DMS79 treated with DMSO at 0.1 percent for 48 hours (cell line): ENCODE measurements at places on chromosomes 1 and 21.
A peak's percentile ranks its signal among the peaks of the same experiment; 100 is the strongest.

GRCh38 chr21:42313501-42313969 lies 1.7 kb downstream of the TFF3 start:
- peak; percentile 89 for DNase-seq

DNA sequence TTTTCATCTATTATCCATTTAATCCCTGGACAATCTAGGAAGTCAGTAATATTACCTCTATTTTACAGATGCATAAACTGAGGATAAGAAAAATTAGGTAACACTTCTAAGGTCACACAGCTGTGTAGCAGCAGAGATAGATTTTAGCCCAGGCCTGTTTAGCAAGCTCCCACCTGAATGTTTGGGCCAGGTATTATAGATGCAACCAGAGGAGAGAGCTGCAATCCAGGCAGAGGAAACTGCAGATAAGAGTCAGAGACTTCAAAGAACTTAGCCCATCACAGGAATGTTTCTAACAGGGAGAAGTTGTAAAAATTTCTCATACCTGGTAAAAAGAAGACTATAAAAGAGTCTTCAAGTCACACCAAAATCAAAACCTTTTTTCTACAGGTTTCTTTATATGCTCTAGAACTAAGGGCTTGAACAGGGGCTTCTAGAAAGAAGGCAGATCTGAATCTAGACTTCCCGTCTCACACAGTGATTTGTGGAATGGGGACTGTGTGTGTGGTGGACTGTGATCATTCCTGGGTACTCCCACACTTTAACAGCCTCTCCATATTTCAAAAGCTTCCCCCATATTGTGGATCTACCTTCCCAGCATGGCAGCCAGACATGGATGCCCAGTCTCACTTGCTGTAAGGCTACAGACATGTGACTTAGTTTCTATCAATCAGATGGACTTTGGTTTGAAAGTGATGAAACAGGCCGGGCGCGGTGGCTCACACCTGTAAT lies 128.7 kb downstream of the TLR5 start:
- no peak for DNase-seq

- no peak for DNase-seq
Measured at GRCh38 chr1:26941311-26941710, 19.0 kb downstream of the KDF1 start.

- DNase-seq: no peak
Measured at GRCh38 chr1:59345221-59345620, 48.3 kb downstream of the FGGY start.

- no peak for DNase-seq
Measured at GRCh38 chr1:160330119-160330518, 12.9 kb downstream of the COPA start.

GRCh38 chr1:229068270-229068987 lies 202.5 kb upstream of the RAB4A start:
- DNase-seq: no peak

GRCh38 chr1:27227765-27228164 lies 6.7 kb upstream of the WDTC1 start:
- no peak for DNase-seq

GRCh38 chr1:165259236-165259635 lies 97.3 kb downstream of the LMX1A start:
- no peak for DNase-seq

DNA sequence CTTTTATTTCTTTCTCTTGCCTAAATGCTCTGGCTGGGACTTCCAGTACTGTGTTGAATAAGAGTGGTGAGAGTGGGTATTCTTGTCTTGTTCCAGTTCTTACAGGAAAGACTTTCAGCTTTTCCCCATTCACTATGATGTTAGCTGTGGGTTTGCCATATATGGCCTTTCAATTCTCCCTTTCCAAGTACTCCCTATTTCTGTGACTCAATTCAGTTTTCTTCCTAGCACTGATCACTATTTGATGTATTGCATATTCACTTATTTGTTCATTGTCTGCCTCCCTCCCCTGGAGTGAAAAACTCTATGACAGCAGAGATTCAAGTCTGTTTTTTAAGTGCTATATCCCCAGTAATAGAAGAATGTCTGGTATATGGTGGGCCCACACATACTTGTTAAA lies 618.2 kb upstream of the CAMK1G start:
- DNase-seq: no peak

DNA sequence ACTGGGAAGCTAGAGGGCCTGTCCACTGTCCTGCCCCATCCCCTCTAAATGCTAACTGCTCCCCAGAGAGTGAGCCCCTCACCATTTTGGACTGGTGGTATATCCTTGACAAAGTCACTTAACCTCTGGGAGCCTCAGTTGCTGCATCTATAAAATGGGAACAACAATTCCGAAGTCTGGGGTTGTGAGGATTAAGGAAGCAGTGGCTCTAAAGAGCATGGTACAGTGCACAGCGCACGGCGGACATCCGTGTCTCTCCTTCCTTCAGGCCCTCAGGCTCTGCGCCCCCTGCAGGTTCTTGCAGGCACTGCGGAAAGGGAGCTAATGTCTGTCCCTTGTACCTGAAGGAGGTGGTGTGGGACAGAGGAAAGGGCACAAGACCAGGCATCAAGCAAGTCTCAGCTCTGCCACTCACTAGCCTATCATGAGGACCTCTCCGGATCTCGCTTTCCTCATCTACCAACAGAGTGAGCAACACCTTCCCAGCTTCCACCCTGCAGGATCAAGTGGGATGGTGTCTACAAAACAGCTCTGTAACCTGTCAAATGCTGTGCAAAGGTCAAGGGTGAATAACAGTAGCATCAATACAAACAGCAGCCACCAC lies 20.1 kb downstream of the ECE1 start:
- DNase-seq: no peak

DNA sequence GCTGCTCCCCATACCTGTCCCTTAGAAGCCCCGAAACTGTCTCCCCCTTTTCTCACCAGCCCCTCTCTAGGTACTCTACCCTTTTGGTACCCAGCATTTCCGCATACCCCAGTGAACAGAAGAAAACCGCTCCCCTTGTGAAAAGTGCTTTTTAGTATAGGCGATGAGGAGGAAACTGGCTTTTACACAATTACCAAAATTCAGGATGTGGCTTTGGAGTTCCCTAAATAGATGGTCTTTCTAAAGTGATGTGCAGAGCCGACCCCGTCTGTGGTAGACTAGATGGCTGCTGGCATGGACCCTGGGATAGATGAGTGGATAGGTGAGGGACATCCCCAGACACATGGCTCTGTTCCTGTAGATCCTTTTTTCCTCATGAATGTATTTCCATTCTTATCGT lies 2.6 kb upstream of the PER3 start:
- DNase-seq: no peak

DNA sequence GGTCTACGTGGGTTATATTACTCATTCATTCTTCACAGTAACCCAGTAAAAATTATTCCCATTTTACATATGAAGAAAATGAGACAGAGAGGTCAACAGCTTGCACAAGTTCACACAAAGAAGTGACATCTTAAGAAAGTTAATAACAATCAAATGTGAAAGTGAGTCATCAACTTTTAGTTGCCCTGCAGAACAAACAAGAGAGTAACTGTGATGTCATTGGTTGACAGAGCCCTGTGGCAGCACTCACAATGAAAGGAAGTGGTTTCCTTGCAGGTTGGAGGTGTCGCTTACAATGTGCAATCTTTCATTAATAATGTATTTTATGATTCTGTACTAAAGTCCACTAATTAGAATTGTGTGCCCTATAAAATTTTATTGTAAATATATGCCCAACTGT lies 369.6 kb downstream of the RYR2 start:
- DNase-seq: no peak

DNA sequence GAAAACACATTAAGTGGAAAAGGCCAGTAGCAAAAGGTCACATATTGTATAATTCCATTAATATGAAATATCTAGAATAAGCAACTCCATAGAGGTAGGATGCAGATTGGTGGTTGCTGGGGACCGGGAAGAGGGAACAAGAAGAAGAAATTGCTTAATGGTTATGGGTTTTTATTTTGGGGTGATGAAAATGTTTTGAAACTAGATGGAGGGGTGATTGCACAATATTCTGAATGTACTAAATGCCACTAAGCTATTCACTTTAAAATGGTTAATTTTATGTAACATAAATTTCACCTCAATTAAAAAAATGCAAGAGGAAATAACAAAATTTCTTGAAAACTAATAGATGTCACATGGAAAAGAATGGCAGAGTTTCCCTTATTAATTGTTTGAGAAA lies 6.7 kb downstream of the KIAA0040 start:
- no peak for DNase-seq

DNA sequence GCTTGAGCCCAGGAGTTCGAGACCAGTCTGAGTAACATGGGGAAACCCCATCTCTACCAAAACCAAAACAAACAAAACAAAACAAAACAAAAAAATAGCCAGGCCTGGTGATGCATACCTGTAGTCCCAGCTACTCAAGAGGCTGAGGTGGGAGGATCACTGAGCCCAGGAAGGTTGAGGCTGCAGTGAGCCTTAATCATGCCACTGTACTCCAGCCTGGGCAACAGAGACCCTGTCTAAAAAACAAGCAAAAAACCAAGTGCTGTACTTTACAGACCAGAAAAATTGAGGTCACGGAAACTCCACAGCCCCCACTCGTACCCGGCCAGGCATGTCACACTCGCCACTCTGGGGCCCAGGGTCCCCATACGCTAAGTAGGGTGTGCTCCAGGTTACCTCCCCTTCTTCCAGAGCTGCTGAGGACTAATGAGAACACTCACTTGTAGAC lies 22.9 kb downstream of the ATP2B4 start:
- DNase-seq: no peak

GRCh38 chr21:31158789-31159581 lies 120.7 kb upstream of the KRTAP19-8 start:
- no peak for DNase-seq

- no peak for DNase-seq
Measured at GRCh38 chr1:23795676-23796465, 4.7 kb downstream of the GALE start.

DNA sequence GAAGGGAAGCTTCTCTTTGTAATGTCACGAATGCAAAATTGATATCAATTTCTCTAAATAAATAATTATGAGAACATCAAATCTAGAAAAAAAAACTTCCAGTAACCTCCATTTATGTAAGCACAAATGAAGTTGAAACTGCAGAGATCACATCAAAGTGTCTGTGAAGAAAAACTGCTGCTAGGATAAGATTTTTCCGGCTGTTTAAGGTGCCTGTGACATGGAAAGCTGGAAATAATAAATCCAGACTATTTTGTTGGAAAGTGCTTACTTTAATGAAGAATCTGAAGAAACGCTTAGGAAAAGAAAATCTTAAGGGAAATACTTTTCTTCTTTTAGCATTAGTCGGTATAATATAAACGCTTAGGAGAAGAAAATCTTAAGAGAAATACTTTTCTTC lies 57.0 kb downstream of the CHRM3 start:
- DNase-seq: no peak

DNA sequence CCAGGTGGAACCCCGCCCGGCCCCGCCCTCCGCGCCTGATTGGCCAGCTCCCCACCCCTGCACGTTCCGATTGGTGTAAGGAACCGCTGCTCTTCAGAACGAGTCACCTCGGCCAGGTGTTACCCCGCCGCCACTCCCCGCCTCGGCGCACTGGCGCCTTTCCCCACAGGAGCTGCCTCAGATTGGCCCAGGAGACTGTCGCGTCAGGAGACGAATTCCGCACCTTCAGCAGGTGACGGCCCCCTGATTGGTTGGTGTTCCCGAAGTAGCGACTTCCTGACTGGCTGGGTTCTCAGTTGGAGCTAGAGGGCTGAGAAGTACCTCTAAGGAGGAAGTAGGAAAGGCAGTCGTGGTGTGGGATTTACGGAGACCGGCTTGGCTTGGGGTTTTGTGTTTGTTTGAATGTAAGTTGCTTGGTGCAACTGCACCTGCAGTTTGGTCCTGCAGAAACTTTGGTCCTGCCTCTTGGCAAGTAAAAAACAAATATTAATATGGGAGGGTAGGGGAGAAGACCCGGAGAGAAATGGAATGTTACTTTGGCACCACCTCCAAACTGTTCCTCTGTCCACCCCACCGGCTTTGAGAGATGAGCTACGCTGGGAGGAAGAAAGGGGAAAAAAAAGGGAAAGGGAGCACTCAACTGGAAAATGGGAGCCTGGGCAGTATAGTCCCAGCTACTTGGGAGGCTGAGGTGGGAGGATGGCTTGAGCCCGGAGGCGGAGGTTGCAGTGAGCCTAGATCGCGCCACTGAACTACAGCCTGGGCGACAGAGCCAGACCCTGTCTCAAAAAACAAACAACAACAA lies 415 bp upstream of the F11R start:
- peak; percentile 97 for DNase-seq

- DNase-seq: no peak
Measured at GRCh38 chr1:41045740-41046139, 24.2 kb upstream of the SLFNL1 start.

DNA sequence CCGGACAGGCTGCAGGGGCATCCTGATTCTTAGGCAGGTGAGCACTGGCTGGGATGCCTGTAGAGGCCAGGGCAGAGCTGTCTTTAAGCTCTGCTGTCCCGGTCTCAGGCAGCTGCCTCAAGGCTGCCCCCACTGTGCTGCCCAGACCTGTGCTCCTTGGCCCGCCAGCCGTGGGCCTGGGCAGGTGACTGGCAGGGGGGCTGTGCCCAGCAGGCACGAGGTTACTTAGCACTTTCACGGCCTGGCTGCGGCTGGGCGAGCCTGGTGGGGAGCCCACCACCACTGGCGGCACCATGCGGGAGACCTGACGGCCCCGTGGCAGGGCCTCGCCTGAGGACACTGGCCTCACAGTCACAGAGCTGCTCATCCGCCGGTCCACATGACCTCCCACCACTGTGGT lies 8.2 kb downstream of the CRYBG2 start:
- no peak for DNase-seq

- DNase-seq: no peak
Measured at GRCh38 chr21:34345892-34346291, 17.9 kb upstream of the KCNE2 start.

- DNase-seq: no peak
Measured at GRCh38 chr21:40672602-40673001, 174.4 kb downstream of the DSCAM start.

GRCh38 chr1:41020109-41020576 lies 1.4 kb downstream of the SLFNL1 start:
- peak; percentile 34 for DNase-seq

DNA sequence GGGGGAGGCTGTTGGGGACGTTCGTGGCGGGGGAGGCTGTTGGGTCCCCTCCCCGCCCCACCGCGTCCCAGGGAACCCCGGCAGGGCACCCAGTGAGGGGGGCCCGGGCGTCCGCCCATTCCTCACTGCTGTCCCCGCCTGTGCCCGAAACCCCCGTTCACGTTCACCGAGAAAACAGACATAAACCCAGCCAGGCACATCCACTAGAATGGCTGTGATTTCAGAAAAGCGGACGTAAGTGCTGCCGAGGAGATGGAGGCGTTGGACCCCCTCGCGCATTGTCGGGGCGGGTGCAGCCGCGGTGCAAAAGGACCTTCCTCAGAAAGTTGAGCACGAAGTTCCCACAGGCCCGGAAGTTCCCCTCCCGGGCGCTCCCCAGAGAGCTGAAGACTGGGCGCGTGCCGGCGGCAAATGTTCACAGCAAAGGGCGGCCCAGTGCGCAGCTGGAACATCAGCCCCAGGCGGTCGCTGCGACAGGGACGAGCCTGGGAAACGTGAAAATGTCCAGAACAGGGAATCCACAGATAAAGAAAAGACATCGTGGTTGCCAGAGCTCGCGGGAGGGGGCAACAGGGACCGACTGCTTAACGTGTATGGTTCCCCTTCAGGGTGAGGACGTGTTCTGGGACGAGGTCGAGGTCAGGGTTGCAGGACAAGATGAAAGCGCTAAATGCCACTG lies 18.5 kb upstream of the SAMD11 start:
- DNase-seq: peak; percentile 38
